ENCODE measurements at places on chromosomes 16 and 17.

DNA sequence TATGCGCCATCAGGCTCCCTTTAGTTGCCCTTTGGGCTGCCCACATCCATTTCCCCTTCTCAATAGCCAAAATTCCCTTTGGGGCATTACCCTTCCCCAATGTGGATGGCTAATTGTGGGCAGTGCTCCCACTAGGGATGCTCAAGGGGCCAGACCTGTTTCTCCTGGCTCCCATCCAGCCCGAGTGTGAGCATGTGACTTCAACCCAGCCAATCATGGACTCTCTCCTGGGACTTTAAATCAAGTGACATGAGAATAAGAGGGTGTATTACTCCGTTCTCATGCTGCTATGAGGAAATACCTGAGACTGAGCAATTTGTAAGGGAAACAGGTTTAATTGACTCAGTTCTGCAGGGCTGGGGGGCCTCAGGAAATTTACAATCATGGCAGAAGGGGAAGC, 60.9 kb upstream of the WSB1 start:
- no peak for DNase-seq

DNA sequence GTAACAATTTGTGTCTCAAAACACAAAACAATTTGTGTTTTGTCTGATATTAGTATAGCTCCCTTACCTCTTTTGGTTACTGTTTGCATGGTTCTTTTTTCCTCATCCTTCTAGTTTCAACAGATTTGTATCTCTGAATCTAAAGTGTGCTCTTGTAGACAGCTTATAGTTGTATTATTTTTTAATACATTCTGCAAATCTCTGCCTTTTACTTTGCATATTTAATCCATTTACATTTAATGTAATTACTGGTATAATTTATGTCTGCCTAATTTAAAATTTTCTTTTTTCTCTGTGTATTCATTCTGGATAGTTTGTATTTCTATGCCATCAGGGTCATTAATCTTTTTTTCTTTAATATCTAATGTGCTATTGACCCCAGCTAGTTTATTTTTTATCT, 9.9 kb upstream of the GNAO1 start:
- DNase-seq, result no peak

DNA sequence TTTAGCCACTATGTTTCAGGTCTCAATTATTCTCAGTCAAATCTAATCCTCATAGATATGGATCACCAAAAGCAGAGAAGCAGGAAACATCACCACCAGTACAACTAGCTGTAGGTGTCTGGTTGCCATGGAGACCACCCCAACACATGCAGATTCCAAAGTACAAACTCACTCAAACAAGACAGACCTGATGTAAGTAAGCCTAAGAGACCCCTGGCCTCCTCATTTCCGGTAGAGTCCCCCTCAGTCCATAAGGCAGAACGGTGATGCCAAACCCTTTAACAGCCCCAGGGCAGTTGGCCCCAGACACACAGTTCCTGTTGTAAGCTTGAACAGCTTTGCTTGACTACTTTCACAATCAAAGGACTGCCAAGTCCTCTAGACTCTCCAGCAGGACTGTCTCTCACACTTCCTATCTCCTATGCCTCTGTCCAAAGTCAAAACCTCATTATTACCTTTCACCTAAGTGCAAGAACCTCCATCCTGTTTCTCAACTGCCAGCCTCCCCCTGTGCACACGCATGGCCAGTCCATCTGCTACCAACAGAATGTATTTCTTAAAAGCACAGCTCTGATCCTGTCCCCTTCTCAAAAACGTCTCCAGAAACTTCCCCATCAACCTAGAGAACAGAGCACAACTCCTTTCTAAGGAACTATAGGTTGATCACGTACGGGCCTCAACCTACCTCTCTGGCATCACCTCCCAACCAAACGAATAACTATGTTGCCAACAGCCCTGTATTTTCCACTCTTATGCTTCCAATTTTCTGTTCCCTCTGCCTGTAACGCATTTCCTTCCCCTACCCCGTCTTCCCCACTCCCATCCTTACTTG, 23.9 kb downstream of the SLC39A11 start:
- no peak for DNase-seq

DNA sequence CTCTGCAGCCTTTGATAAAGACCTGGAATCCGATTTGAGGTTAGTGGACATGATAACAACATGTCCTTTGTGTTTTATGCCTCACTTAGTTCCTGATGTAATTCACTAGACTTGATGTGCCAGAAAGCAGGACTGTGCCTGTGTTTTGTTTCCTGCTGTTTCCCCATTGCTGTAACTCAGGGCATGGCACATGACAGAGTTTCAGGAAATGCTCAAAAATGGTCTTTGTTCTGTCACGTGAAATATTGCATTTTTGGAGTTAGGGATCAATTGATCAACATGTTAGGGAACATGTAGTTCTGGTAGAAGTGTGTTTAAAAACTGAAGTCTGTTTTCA, 32.8 kb downstream of the DHX38 start:
- no peak for DNase-seq

GRCh38 chr16:4548124-4548523, 8.0 kb upstream of the C16orf96 start:
- no peak for DNase-seq

DNA sequence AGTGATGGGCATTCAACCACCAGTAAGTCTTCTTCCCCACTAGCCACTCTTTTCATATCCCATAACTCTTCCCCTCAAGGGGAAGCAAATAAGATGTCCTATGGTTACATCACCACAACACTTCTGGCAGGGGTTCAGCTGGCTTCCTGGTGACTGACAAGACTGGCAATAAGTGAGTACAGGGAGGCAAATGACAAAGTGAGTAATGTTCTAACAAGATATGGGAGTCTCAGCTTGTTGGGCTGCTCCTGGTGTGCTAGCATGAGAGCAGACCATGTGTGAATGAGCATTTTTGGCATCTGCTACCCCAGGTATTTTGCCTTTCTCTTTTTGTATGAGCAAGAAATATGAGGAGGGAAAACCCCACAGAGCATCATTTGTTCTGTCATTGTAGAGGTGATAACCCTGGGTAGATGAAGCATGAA, 9.9 kb downstream of the TMIGD1 start:
- DNase-seq, result no peak

- DNase-seq, result no peak
These were observed 1.0 kb upstream of the ARMC5 start for GRCh38 chr16:31458073-31458843.

GRCh38 chr16:89973235-89973634, 24.7 kb downstream of the DEF8 start:
- DNase-seq, result no peak

- no peak for DNase-seq
These were observed 2.0 kb downstream of the TRIM47 start for GRCh38 chr17:75876190-75876937.

Data from H54 (cell line).